ENCODE measurements at places on chromosomes 13 and 19.
A peak's percentile ranks its signal among the peaks of the same experiment; 100 is the strongest.

- no peak for DNase-seq
These were observed 47.0 kb downstream of the PCDH9 start for GRCh38 chr13:67183151-67183550.

GRCh38 chr13:100566543-100566942 lies 22.0 kb downstream of the GGACT start:
- peak; percentile 7 for DNase-seq

DNA sequence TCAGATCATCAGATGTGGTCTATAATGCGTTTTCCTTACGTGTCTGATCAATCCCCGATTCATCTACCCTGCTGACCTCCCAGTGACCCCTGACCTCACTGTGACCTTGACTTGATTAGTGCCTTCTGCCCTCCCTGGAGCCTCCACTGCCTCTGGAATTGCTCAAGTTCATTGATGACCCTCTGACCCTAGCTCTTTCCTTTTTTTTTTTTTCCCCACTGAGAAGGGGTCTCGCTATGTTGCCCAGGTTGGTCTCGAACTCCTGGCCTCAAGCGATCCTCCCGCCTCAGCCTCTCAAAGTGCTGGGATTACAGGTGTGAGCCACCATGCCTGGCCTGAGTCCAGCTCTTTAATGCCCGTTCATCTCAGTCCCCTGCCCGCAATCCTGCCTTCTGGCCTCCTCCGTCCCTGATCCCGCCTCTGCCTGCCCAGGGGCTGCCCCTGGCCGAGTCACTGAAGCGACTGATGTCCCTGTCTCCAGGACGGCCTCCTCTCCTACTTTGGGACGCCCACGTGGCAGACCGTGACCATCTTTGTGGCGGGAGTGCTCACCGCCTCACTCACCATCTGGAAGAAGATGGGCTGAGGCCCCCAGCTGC lies 4.0 kb upstream of the FTL start:
- DNase-seq, result no peak

DNA sequence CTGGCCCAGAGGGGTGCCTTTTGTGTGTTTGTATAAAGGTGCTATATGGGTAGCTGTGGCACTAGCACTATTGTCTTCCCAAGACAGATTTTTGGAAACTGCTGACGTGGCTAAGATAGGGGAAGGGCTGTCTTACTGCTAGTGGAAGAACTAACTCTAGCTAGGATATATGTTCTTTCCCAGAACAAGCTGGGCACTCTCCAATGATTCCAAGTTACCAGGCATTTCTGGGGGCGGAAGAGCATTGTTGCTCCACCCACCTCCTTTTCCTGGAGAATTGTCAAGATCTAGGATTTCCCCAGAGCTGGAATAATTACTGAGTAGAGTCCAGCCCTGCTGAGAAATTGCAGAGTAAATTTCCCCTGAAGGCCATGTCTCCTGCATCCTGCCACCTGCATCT lies 408.3 kb downstream of the KLF5 start:
- peak; percentile 30 for DNase-seq

DNA sequence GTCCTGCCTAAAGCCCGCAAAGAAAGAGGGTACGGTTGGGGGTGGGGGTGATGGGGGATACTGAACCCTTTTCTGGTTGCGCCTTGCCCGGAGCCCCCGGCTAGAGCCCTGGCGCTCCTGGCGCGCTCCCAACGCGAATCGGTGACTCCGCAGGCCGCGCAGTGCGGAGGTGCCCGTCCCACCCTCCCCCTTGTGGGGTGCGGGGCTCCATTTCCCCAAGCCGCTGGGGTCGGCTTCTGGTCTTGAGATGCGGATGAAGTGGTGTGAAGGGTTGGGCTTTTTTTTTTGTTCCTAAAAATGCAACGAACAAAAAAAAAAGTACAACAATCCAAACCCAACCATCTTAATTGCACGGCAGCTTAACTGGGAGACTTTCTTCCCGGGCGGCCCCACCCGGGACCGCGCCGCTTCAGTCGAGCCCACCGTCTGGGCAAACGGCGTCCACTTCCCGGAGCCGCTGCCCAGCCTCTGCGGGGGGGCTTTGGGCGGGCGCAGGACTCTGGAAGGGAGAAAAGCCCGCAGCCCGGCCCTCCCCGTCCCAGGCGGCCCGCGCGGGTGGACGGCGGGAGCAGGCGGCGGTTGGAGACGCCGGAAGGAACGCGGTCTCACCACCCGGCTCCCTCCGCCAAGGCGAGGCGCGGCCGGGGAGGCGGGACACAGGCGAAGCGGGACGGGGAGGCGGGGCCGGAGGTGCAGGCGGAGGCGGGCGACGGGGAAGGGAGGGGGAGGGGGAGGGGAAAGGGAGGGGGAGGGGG lies 504 bp upstream of the TRIM13 start:
- peak; percentile 92 for DNase-seq

DNA sequence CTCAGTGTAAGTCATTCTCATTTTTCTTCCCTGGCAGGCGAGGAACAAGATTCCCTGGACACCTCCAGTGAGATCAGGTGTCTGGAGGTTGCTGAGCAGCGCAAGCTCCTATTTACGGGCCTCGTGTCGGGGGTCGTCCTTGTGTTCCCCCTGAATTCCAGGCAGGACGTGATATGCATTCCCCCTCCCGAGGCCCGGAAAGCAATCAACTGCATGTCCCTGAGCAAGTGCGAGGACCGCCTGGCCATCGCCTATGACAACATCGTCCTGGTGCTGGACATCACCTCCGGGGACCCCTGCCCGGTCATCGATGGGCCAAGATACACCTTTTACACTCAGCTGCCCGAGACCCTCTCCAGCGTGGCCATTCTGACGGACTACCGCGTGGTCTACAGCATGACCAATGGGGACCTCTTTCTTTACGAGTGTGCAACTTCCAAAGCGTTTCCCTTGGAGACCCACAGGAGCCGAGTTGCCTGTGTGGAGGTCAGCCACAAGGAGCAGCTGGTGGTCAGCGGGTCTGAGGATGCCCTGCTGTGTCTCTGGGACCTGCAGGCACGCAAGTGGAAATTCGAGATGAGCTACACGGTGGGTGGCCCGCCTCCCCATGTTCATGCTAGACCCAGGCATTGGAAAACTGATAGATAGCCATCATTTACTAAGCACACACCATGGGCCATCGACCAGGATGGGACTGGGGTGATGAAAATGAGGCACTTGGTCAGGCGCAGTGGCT lies 21.5 kb upstream of the SIN3B start:
- DNase-seq, result no peak

GRCh38 chr19:3082331-3082730 lies 11.8 kb upstream of the GNA11 start:
- no peak for DNase-seq

GRCh38 chr13:22211876-22212275 lies 541.0 kb downstream of the FGF9 start:
- no peak for DNase-seq

DNA sequence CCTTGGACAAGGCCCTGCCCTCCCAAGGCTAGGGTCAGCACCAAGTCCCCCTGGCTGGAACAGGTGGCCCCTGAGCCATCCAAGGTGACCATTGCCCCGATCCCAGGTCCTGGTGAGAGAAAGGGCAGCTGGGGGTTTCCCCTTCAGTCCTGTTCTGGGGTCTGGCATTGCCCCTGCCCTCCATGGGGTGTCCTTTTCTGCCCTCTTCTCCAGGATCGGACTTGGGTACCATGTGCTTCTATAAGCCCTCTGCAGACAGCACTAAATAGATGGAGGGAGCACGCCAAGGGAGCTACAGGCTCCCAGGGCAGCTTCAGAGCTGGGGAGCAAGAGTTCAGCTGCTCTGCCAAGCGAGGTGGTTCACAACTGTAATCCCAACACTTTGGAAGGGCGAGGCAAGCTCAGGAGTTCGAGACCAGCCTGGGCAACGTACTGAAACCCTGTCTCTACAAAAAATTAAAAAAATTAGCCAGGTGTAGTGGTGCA lies 13.5 kb upstream of the KCNN1 start:
- no peak for DNase-seq

GRCh38 chr13:92187378-92187989 lies 789.1 kb downstream of the GPC5 start:
- DNase-seq, result peak; percentile 6

- no peak for DNase-seq
These were observed 148.0 kb upstream of the FNDC3A start for GRCh38 chr13:48827709-48828108.

- no peak for DNase-seq
These were observed 170.5 kb downstream of the DNAJC15 start for GRCh38 chr13:43193789-43194420.

DNA sequence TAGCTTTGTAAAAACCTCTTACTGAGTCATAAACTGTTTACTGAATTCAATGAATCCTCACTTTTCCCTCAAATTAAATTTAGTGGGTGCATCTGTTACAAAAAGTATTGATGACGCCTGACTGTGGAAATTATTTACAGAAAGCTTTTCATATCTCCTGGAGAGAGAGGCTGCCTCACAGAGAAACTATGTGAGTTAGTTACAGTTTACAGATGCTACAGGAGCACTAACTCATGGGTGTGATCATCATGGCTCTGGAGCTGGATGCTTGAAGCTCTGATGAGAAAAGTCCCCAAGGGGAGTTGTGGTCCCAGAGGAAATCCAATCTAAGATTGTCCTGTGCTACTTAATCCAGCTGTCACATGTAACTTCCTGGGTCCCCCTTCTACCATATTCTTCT lies 590.8 kb downstream of the LMO7 start:
- DNase-seq, result no peak

DNA sequence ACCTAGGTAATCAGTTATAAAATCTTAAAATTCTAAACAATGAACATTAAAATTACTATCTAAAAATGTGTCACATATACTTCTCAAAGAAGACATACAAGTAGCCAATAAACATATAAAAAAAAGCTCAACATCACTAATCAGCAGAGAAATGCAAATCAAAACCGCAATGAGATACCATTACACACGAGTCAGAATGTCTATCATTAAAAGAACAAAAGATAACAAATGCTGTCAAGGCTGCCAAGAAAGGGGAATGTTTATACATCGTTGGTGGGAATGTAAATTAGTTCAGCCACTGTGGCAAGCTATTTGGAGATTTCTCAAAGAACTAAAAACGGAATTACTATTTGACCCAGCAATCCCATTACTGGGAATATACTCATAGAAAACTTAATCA lies 310.3 kb upstream of the EDNRB start:
- DNase-seq, result peak; percentile 49

- DNase-seq, result peak; percentile 99
These were observed at the start of gene RANBP3 for GRCh38 chr19:5977785-5978605. TSS of gene RANBP3 (minus strand) at chr19:5978140. CDS start at chr19:5978082, 58 bp downstream.

DNA sequence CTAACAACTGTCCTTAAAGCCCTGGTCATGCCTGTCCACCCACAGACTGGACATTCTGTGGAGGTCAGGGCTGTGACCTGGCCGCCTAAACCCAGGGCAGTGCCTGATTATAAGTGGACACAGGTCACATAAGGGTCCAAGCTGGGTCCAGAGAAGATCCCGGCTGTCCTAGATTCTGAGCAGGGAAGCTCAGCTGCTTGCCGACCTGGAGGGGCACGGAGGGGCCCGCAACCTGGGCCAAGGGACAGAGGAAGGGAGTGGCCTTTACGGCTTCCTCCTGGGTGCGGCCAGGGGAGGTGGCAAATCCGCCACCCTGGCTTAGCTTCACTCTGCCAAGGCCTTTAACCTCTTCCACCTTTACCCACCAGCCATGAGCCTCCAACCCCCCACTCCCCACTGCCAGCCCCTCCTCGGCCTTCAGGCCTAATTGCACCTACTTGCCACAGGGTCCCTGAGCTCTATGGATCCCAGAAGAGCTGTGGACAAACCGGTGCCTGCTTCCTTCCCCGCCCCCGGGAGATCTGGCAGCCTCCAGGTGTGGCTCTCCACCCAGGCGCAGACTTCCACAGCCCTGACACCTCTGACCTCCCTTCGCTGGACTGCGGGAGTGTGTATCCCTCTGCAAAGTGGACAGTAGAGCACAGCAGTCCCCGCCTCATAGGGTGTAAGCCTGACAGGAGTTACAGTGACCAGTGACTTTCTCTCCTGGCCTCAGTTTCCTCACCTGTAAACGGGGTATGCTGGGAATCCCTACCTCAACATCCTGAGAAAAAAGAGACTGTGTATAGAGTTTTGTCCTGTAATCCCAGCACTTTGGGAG lies 1.7 kb downstream of the CD320 start:
- no peak for DNase-seq

- DNase-seq, result no peak
These were observed 101.5 kb downstream of the STARD13 start for GRCh38 chr13:33184112-33184490.

- DNase-seq, result peak; percentile 54
These were observed 141.6 kb downstream of the RXFP2 start for GRCh38 chr13:31880851-31881494.

- DNase-seq, result no peak
These were observed 195.5 kb downstream of the SLITRK6 start for GRCh38 chr13:85603735-85604134.

GRCh38 chr13:46551410-46552302 lies 1.3 kb upstream of the LRCH1 start:
- peak; percentile 86 for DNase-seq

GRCh38 chr13:94674609-94675348 lies 37.6 kb downstream of the SOX21 start:
- peak; percentile 43 for DNase-seq

DNA sequence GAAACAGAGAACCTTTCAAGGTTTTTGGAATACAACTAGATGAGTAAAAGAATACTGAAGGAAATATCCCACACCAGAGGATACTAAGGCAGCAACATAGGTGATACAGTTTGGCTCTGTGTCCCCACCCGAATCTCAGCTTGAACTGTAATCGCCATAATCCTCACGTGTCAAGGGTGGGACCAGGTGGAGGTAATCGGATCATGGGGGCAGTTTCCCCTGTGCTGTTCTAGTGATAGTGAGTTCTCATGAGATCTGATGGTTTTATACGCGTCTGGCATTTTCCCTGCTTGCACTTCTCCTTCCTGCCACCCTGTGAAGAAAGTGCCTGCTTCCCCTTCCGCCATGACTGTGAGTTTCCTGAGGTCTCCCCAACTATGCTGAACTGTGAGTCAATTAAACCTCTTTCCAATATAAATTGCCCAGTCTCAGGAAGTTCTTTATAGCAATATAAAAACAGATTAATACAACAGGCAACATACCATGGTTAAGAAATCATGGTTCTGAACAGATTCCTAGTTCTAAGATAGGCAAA lies 97.0 kb downstream of the ABCC4 start:
- no peak for DNase-seq

DNA sequence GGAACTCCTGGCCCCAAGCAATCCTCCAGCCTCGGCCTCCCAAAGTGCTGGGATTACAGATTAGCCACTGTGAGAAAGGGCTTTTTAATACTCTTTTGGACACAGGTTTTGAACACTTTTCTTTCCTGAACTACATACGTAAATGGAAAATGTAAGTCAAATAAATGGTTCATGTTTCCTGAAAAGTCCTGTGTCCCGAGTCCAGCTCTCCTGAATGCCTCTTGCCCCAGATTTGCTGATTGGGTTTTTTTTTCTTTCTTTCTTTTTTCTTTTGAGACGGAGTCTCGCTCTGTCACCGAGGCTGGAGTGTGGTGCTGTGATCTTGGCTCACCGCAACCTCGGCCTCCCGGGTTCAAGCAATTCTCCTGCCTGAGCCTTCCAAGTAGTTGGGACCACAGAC lies 24.5 kb downstream of the PTPRS start:
- no peak for DNase-seq

GRCh38 chr13:50353651-50354415 lies 338.6 kb downstream of the KCNRG start:
- no peak for DNase-seq
